Hematopoietic multipotent progenitor cell treated with erythropoietin and hydrocortisone succinate and interleukin-3 and kit ligand, for 15 days (in vitro differentiated cells): ENCODE measurements at places on chromosomes 4 and X.

DNA sequence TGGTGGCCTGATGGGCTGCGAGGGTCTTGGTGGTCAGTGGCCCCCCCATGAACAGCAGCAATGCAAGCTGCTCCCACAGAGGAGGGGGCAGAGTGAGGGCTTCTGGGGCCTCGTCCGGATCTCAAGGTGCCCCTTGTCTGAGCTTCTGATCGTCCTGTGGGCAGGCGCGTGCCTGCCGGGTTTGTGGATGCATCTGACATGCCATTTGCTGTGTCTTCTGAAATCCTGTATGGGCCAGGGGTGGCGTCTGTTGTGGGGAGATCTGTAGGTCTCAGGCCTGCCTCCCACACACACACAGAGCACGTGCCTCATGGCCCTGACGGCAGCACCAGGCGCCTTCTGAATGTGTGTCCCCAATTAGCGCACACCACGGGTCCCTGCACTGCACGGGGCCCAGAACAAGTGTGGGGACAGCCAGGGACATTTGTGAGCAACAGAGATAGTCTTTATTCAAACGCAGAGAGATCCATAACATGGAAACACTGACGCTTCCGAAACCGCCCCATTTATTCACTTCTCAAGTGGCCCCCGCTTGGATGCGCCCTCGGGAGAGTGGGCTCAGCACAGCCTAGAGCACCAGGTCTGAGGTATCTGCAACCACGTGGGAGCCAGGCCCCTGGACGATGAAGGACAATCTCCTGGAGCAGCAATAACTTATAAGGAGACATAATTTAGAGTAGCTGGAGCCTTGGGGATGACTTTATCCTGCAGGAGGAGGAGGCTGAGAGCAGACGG, 5.7 kb downstream of the SPON2 start:
- DNase-seq = no peak

GRCh38 chr4:104919406-104919805, 227.3 kb upstream of the TET2 start:
- no peak for DNase-seq

- DNase-seq = no peak
These were observed 53.6 kb upstream of the PPARGC1A start for GRCh38 chr4:23943478-23943877.

DNA sequence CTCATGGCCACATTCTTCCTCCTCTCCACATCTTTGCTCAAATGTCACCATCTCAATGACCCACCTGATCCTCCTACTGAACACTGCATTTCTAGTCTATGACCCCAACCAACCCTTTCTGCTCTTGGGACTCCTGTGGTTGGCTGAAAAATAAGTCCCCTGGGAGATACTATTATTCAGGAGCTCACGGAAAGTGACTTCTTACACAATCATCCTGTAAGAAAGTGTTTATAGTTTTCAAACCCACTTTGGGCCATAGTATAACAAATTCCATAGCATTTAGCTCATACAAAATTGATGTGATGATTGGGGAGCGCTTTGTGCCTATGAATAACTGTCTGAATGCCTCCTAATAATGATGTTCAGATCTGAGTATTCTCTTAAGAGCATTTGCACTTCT, 161.4 kb upstream of the HS3ST1 start:
- DNase-seq = no peak

GRCh38 chr4:38765382-38765781, 17.4 kb downstream of the TLR10 start:
- no peak for DNase-seq

DNA sequence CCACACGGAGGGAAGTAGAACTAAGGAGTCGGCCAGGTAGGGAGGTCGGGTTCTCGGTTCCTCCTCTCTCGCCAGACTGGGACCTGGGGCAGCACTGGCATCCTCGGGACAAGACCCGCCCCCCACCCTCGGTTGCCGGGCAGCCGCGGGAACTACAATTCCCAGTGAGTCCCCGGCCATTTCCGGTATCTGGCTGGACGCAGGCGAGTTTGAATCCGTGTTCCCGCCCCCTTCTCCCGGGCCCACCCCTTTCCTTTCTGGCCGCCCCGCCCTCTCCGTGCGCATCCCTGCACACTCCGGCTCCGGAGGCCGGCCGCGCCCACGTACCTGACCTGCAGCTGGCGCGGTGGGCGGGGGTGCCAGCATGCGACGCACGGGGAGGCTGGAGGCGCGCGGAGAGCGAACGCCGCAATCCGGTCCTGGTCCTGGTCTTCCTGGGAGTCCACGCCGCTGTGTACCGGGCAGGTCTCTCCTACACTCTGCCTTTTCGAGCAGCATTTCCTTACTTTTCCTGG, 10.2 kb upstream of the DLG3 start:
- DNase-seq = peak; percentile 48

- DNase-seq = no peak
These were observed 61.3 kb downstream of the HS3ST1 start for GRCh38 chr4:11367371-11367770.

- DNase-seq = no peak
These were observed 14.1 kb downstream of the KLF3 start for GRCh38 chr4:38678078-38678477.

DNA sequence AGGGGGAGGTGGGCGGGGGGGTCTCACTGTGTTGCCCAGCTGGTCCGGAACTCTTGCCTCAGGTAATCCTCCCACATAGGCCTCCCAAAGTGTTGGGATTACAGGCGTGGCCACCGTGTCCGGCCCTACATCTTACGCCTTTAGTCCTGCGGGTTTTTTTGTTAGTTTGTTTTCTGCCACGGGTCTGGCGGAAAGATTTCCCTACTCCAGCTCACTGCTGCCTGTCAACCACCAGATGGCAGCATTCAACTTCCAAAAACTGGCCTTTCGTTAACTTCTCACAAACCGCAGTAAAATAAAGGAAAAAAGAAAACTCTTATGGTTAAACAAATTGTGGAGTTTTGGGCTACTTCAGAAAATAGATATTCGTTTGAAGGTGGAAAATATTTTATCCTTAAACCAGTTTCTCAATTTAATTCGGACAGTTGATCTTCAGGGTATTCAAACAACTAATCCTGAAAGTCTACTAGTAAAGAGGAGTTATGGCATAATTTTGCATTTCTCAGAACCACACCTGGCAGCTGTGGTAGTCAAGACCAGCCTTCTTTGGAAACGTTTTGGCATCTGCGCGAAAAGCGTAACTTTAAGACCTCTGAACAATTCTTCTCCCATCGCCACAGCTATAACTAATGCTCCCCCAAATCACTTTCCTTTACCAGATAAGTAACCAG, 41.1 kb downstream of the LUZP4 start:
- DNase-seq = peak; percentile 2

- no peak for DNase-seq
These were observed 155.1 kb downstream of the TMA16 start for GRCh38 chr4:163649557-163650091.

DNA sequence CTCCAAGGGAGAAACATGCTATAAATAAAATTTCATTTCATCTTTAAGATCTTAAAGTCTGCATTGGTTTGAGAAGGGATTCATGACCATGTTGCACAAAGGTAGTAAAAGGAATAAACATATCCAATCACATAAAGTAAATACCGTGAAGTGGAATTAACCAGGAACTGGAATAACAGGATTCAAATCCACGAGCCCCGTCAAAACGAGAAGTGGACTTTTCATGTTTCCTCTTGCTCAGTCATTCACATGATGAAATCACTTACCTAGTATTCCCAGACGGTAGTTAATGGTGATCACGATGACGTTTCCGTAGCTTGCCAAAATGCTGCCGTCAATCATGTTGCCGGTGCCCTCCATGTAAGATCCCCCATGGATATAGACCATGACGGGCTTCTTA, 199.7 kb downstream of the NLGN4X start:
- no peak for DNase-seq

GRCh38 chr4:6716958-6717655, 1.1 kb downstream of the BLOC1S4 start:
- DNase-seq = no peak

DNA sequence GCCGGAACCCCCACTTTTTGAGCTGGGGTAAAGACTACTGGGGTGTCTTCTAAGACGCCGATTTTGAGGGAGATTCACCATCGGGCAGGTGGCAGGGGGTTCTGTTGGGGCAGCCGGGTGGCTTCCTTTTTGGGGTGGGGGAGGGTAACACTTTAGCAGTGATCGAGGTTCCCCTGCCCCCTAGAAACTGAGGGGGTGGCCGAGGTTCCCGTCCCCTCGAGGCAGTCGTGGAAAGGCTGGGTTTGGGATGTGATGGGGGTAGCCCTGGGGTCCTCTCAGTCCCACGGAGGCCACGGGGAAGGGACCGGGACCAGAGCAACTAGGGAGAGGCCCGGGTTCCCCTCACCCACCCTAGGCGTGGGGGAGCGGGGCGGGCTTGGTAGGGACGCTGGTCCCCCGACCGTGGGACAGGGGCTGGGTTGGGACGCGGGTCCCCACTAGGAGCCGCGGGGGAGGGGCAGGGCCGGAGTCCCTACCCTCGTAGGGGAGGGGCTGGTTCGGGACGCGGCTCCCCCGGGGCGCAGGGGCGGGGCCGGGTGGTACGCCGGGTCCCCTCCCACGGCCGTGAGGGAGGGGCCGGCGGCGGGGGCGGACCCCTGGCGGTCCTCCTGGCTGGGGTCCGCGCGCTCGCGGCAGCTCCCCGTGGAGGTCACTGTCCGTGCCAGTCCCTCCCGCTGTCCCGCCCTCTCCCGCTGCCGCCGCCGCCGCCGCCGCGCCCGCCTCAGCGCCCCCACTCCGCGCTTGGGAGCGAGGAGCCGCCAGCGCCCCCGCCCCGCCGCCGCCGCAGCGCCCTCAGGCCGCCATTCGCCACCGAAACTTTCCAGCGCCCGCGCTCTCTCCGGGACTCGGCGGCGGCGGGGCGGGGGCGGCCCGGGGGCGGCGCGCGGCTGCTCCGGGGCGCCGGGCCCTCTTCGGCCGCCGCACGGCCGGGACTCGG, at the start of gene TBL1X:
TSS of gene TBL1X (plus strand) at position 624 of the 937 bp plus-strand sequence. CDS start 188,529 bp downstream, outside the sequence.
- peak; percentile 14 for DNase-seq

- DNase-seq = no peak
These were observed 500.2 kb downstream of the STIM2 start for GRCh38 chr4:27360790-27361267.

DNA sequence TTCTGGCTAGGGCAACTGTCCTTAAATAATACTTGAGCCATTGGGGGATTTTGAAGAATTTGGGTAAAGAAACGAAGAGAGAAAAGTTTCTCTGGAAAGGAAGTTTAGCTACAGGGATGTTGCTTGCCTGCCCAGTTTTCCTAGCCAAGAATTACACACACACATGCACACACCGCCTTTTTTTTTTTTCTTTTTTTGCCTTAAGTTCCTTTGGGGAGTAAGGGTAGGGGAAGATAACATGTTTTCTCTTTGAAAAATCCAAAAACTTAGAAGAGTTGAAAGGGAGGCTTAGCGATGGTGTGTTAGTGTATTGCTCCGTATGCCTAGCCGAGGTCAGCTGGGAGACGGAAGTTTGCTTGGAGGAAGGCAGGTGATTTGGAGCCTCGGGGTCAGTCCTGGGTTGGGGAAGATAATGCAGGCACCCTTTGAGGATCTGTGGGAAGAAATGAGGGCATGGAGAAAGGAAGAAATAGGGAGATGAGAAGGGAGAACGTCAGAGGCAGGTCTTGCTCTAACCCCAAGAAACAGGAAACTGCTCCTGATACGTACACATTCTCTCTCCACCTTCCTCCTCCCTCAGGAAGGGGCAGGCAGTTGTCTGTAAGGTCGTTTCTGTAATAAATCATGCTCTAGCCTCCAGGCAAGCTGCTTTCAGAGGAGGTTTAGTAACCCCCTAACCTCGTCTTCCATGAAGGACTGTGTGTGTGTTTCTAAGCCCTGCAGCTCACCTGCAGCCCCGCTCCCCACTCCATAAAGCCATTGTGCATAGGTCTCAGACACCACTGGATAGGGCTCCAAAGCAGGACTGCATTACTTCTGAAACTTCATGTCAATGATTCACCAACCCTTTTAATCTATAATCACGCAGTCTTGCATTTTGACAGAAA, 10.5 kb downstream of the KLF3 start:
- DNase-seq = peak; percentile 39

DNA sequence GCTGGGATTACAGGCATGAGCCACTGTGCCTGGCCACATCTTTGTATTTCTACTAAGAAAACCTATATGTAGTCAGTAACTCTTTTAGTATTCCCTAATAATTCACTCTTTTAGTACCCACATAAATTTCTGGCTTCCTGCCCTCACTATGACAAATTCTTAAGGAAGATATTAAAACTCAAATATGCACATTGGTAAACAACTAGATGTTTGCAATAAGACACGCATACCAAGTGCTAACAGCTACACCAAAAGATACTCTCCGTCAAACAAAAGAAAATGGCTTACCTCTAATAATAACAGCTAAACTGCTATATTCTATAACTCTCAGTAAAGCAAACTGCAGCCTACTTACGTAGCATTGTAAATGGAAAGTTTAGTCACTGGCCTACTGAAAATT, 6.3 kb downstream of the UBA6 start:
- no peak for DNase-seq
